ENCODE measurements at places on chromosomes 2 and 18.

DNA sequence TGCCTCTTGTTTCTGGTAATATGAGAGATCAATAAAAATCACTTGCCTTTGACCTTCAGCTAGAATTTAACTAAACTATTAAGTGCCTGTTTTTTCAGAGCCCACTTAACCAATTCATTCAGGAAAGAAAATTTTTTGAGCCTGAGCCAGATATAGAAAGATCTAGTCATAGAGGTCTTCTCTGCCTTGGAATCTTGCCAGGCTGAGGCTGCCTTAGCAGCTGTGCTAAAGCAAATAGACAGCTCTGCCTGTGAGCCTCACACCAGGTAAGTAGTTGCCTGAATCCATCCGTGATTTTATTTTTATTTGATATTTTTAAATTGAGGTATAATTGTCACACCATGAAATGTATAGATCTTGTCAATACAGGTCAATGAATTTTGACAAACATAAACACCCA is 27.4 kb downstream of the EVX2 start:
- peak; percentile 93 for DNase-seq

DNA sequence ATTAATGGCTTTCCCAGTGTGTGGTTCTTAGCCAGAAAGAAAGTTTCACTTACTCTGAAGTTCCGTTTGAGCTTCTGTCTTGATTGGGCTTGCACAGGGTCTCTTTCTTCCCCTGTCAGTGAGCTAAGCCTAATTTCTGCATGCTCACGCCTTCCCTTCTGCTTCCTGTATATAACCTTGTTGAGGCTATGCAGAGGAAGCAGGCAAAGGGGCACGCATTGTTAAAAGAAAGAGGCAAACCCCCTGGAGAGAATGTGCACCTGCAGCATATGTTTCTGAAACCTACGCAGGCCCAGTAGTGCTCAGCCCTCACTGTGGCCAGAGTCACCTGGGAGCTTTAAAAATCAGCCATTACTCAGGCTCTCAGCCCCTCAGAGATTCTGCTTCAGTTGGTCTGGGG is 14.5 kb upstream of the PLA2R1 start:
- DNase-seq = no peak

GRCh38 chr2:239363946-239364637 is 36.7 kb downstream of the HDAC4 start:
- DNase-seq = no peak

DNA sequence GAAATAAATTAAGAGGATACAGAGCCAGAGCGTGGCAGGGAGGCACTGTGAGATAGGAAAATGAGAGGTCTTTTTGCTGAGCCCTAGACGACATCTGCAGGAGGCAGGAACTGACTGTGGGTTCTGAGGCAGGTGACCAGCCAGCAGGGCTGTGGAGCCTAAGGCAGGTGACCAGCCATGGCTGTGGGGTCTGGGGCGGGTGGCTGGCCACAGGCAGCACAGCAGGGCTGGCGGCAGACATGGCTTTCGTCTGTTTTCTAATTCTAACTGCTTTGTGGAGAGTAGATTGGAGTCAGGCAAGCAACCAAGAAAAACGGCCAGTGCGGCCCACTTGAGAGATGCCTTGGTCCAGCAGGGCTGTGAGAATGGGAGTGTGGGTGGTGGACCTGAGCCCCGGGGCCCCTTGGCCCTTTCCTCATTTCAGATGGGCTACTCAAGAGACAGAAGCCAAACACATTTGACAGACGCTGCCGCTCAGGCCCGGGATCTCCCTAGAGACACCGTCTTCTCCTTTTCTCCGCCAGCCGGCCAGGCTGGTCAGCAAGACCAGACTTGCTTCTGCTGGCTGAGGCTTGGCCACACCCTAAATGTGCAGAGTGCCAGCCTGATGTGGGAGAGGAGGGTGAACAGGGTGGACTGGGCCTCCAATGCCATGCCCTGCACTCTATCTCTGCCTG is 19.7 kb upstream of the GNAL start:
- DNase-seq = peak; percentile 8

- DNase-seq = no peak
Measured at GRCh38 chr18:52615943-52616342, 275.9 kb downstream of the DCC start.
